ENCODE measurements at places on chromosomes 16 and 17.

GRCh38 chr16:31708348-31708747 is 165.3 kb upstream of the ZNF267 start:
- DNase-seq: no peak

GRCh38 chr17:3512505-3513171 is 36.8 kb downstream of the ASPA start:
- no peak for DNase-seq

DNA sequence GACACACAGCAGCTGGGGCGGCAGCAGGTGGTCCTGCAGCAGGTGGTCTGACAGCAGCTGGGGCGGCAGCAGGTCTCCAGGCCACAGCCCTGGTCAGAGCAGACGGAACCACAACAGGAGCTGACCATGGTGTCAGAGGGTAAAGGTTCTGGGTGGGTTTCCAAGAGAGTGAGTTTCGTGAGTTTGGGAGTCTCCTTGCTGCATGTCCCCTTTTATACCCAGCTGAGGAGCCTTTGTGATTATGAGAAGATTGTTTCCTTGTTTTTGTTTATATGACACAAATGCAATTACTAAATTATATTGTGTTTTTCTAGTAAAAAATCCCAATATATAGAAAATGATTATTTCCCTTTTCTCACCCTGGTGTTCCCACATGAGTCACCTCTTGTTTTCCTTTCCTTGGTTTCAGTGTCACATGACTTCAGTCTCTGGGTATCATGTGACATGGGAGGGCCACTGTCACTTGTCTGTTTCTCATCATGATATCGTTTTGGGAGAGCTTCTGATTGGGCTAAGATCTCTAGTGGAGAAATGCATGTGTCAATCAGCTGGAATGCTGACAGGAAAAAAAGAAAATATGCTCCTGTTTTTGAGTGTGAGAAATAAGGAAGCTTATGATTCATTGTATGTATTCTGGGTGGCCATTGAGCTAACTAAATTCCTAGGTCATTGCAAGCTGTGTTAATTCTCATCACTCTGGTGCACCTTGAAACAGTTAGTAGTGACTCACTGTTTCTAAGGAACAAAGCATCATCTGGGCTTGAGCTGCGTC is at the start of gene KRTAP4-6:
Gene KRTAP4-6, minus strand, starts transcription at position 185 of the 772 bp plus-strand sequence. Its CDS starts 57 bp downstream, at position 128.
- no peak for DNase-seq

GRCh38 chr16:47110939-47111338 is 32.8 kb downstream of the NETO2 start:
- DNase-seq: no peak

- DNase-seq: no peak
These were observed 21.4 kb downstream of the NPLOC4 start for GRCh38 chr17:81615401-81615930.

GRCh38 chr16:87028481-87029320 is 288.5 kb downstream of the C16orf95 start:
- no peak for DNase-seq

GRCh38 chr17:67435786-67436185 is 58.7 kb downstream of the PITPNC1 start:
- DNase-seq: no peak

- DNase-seq: peak; percentile 38
These were observed 507 bp downstream of the FHOD1 start for GRCh38 chr16:67246756-67247191.

DNA sequence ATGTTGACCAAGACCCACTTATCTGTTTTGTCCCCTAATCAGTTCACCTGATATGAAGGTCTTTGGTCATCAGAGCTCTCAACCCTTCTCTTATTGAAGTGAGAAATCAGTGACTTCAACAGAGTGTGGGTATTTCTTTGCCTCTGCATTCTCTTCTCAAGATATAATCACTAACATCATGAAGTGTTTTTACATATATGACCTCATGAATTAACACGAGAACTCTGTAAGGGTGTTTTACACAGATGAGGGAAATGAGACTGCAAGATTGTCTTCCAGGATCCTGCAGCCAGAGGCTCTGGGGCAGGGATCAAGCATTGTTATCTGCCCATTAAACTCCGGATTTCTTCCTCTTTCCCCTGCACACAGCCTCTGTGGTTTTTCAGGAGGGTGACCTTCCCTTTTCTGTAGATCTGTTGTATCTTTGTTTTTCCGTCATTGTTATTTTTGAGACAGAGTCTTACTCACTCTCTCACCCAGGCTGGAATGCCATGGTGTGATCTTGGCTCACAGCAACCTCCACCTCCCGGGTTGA is 22.7 kb downstream of the LCMT1 start:
- no peak for DNase-seq

- DNase-seq: no peak
These were observed 22.3 kb upstream of the RBFOX3 start for GRCh38 chr17:79633154-79633553.

- no peak for DNase-seq
These were observed 28.7 kb downstream of the ADGRG5 start for GRCh38 chr16:57571098-57571497.

DNA sequence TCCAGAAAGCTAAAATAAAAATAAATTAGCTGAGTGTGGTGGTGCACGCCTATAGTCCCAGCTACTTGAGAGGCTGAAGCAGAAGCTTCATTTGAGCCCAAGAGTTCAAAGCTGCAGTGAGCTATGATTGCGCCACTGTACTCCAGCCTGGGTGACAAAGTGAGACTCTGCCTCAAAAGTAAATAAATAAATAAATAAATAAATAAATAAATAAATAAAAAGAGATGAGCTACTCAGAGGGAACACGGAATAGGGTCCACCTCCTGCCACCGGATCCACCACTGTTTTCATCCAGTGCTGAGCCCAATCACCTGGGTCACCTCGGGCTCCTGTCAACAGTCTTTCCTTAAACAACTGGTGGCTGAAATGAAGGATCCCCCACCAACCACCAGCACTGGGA is 6.7 kb upstream of the DPEP3 start:
- no peak for DNase-seq

- no peak for DNase-seq
These were observed 375.3 kb downstream of the WWOX start for GRCh38 chr16:78474762-78475161.

DNA sequence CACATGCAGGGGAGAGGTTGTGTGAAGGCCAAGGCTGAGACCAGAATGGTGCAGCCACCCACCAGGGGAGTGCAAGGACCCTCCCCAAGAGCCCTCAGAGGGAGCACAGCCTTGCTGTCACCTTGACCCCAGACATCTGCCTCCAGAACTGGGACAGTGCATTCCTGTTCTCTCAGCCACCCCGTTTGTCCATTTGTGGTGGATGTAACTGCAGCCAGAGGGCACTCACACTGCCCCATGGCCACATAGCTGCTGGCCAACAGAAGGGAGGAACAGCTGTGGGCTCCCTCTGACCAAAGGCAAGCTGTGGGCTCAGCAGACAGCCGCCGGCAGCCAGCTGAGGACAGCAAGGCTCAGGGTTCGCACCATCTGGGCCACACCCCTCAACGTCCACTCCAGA is 49.8 kb upstream of the KLHDC4 start:
- no peak for DNase-seq

DNA sequence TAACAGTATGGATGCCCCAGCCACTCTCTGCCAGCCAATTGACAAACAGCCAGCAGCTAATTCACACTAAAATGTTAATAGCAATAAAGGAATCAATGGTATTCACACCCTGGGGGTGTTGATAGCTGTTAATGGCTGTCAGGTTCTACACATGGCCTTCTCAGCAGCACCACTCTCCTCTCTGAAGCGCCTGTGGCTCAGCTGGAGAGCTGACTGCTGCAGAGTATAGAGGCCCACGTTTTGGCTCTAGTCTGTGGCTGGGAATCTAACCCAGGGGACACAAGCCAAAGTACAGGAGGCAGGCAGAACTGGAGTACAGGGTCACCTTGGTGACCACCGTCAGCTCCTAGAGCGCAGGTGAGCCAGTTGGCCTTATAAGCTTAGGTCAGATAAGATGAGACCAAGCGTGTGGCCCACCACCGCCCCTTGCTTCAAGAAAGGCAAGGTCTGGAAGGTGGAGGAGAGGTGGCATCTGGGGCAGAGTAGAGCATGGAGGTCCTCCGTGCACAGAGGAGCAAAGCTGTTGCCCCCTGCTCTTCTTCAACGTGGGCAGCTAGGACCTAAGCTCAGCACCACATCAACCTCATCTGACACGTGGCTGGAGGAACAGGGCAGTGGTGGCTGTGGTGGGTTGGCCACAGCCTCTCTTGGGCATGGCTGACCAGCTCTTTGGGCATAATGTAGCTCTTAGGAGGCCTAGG is 25.4 kb downstream of the CCR7 start:
- DNase-seq: no peak

DNA sequence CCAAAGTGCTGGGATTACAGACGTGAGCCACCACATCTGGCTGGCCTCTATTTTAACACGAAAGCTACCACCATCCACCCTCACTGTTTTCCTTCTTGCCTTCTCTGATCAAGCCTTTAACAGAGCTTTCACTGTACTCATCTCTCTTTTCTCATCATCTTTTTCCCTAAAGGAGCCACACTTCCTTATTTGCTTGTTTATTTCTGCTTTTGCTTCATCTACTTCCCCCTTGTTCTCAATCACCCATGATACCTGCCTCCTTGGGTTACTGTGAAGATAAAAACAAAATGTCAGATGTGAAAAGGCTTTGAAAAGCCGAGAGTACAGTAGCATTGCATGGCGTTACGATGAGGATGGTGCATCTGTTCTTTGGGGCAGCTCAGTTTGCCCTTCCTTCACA is 79.9 kb downstream of the ZNF18 start:
- DNase-seq: no peak

GRCh38 chr17:2369551-2370210 is 31.2 kb downstream of the MNT start:
- no peak for DNase-seq

- DNase-seq: peak; percentile 70
These were observed 10.0 kb downstream of the PITPNC1 start for GRCh38 chr17:67386965-67387551.

DNA sequence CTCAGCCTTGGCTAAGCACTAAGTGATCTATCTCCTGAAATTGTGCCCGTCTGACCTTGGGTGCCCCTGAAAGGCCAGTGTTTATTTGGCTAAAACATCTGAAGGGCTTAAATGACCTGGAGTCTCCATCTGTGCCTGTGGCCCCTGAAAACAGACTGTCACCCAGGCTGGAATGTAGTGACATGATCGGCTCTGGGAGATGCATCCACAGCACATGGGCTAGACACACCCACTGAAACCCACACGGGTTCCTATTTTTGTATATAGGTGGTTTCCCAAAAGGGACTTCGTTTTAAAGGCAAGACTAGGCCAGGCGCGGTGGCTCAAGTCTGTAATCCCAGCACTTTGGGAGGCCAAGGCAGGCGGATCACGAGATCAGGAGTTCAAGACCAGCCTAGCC is 13.5 kb downstream of the CEP295NL start:
- no peak for DNase-seq

GRCh38 chr17:2821868-2822267 is 25.6 kb downstream of the RAP1GAP2 start:
- DNase-seq: no peak

- no peak for DNase-seq
These were observed 80.4 kb downstream of the ABCC12 start for GRCh38 chr16:48075398-48075797.

GRCh38 chr16:85485379-85485778 is 127.7 kb upstream of the GSE1 start:
- no peak for DNase-seq

DNA sequence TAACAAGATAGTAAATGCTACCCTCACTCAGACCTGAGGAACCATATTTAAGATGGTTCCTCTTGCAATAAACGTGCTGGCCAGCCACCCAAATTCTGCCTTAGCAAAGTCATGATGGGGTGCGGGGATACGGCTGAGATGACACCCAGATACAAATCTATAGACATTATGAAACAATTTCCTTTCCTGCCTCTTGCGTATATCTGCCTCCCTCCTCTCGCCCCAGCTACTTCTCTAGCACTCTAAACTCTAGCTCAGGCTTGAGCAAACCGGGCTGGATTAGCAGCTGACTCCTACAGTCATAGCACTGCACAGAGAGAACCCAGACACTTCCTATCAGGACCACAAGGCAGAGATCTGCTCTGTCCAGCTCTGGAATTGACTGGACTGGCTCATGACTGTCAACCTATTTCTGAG is 22.3 kb downstream of the CD300LF start:
- peak; percentile 39 for DNase-seq

DNA sequence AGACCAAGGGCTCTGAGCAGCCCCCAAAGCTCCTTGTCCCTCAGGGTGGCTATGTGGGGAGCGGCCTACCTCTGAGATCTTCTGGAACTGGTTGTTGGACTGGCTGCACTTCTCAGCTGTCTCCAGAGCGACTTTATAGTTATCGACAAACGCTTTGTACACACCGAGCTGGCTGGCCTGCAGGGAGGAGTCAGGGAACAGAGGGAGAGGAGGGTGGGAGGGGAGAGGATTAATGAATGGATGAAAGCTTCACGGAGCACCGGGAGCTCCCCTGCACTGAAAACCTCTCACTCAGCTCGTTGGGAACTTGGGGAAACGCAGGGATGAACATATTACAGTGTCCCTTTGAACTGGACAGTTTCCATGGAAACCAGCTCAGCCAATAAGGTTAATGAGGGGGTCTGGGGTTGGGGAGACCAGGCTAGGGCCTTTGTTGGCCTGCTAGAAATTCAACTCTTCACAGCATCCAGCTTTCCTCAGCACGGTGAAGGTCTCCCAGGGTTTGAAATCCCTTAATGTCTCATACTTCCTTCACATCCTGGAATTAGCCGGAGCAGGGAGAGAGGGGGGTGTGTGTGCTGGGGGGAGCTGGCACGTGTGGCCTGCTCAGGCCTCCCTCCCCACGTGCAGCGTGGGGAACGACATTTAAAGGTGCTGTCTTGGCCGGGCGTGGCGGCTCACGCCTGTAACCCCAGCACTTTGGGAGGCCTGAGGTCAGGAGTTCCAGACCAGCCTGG is 86.7 kb downstream of the TIMM22 start:
- no peak for DNase-seq

DNA sequence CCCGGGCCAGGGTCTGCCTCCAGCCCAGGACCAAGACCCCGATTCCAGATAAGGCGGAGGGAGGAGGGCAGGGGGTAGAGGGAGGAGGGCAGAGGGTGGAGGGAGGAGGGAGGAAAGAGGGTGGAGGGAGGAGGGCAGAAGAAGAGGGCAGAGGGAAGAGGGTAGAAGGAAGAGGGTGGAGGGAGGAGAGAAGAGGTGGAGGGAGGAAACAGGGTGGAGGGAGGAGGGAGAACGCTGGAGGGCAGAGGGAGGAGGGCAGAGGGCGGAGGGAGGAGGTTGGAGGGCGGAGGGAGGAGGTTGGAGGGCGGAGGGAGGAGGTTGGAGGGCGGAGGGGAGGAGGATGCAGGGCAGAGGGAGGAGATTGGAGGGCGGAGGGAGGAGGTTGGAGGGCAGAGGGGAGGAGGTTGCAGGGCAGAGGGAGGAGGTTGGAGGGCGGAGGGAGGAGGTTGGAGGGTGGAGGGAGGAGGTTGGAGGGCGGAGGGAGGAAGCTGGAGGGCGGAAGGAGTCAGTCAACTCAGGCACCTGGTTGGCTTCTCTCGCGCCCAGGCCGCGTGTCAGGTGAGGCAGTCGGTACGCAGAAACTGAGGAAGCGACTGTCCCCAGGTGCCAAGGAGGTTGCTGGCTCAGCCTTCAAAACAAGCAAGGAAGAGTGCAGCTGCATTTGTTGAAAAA is 65.2 kb downstream of the KLHDC4 start:
- DNase-seq: no peak

All from T-helper 1 cell (primary cell).